CD4-positive, alpha-beta T cell treated with Interleukin-4 for 1 hour (primary cell): ENCODE measurements at places on chromosomes 2 and 18.

DNA sequence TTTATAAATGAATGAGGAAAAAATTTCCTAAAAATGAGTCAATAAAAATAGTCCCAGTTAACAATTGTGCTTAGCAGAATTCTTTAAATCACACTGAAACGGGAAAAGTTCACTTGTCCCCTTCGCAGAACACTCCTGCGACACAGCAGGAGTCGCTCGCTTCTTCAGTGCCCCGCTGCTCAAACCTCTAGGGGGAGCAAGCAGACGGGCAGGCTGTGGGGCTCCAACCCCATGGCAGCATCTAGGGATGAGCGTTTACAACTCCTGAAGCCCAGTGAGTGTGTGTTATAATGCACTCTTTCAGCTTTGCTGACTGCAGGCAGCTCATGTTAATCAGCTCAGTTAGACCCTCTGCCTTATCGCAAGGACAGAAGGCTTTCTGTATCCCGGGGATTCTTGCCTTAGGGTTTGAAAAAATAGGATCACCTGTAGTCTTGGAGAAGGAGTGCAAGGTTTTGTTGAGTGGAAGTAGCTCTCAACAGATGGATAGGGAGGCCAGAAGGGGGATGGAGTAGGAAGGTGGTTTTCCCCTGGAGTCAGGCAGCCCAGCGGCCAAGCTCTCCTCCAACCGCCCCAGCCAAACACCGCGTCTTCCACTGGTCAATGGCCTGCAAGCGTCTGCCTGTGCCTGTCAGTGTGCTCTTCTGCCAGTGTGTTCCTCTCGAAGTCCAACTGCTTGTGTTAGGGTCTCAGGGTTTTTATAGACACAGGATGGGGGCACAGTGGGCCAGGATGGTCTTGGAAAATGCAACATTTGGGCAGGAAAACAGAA lies 1977.7 kb upstream of the LRRTM1 start:
- DNase-seq, result no peak

- DNase-seq, result no peak
These were observed 129.0 kb downstream of the EVA1A start for GRCh38 chr2:75431763-75432162.

DNA sequence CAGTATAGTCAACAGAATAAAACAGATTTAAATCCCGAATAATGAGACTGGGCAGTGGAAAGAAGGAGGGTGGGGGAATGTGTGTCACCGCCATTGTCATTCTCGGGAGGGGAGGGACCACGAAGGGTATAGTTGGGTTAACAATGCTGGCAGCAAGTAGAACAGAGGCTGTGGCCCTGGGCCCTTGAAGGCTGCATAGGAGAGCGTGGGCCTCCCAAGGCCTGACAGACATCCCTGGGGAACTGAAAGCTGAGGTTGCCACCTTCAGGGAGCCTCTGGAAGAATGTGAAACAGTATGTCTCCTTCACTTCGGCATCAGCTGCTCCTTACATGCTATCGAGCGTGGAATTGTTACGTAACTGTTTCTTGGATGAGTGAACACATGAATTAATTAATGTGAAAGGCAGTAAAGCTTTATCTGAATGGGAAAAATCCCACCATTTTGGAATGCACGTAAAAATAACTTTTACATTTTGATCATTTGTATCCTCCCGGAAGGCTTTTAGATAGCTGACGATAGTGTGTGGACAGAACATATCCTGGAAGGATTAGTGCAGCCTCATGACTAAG lies 92.8 kb upstream of the TTC39C start:
- no peak for DNase-seq

GRCh38 chr18:3425446-3425845 lies 24.5 kb upstream of the TGIF1 start:
- no peak for DNase-seq

DNA sequence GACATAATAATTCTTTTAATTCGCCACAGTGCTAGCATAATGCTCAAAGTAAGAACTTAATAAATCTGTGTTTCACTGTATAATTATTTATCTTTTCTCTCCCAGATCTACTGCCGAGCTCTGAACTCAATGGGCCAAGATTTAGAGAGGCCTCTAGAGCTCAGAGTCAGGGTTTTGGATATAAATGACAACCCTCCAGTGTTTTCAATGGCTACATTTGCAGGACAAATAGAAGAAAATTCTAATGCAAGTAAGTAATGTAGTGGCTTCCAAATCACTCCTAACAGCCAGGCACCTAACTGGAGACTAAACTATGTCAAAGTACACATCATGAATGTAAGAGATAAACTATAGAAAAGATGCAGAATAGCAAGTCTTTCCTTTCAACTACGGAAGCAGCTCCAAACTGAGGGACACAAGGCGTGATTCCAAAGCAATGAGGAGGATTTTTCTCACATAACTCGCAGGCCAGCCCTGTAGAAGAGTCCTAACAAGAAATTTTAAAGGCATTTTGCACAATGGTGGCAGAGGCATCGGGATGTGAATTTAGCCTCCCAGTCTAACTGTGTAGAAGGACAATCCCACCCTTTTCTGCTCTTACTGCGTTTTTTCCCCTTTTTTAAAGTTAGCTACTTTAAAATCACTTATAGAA lies 12.0 kb downstream of the DSG1 start:
- no peak for DNase-seq

DNA sequence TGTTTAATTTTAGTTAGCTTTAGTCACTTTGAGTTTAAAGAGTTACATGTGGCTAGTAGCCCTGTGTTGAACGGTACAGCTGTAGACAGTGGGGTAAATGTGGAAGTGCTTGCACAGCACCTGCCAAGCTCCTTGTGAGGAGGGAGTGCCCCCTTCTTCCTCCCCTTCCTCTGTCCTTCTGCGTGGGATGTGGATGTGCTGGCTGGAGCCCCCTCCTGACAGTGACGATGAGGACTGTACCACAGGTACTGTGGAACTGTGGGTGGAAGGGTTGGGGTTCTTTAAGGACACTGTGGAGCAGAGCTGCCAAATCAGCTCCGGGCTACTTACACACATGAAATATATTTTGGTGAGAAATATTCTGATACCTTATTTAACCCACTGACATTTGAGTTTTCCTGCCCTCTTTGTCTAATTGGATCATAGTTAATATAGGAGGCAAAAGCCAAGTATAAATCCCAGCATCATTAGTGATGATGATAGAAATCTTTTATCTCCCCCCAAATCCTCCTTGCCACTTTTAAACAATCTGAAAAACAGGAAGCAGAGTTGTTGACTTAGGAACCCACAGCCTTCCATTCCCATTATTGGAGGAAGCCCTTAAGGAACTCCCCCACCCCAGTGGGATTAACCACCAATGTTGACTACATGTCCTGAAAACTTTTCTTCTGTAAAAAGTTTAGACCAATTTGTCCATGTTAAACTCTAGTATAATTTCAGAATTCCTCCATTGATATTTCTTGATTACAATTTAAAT lies 181.3 kb downstream of the PTPRM start:
- DNase-seq, result no peak

DNA sequence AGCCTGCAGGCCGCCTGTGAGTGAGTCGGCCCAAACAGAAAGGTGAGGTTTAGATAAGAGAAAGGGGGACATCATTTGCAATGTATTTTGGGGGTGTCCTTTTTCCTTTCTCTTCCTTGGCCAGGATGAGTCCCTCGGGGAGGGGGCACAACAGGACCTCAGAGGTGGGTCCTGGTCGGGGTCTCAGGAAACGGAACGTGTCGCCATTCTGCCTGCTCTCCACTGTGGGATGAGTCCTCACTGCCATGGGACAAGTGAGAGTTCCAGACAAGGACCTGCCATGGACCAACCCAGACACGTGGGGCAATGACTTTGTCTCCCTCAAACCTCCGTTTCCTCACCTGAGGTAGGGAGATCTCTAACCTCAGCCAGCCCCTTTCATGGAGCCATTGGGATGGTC lies 67.9 kb upstream of the TAF1B start:
- DNase-seq, result no peak

- DNase-seq, result no peak
These were observed 230.8 kb downstream of the SRBD1 start for GRCh38 chr2:45380131-45380836.

DNA sequence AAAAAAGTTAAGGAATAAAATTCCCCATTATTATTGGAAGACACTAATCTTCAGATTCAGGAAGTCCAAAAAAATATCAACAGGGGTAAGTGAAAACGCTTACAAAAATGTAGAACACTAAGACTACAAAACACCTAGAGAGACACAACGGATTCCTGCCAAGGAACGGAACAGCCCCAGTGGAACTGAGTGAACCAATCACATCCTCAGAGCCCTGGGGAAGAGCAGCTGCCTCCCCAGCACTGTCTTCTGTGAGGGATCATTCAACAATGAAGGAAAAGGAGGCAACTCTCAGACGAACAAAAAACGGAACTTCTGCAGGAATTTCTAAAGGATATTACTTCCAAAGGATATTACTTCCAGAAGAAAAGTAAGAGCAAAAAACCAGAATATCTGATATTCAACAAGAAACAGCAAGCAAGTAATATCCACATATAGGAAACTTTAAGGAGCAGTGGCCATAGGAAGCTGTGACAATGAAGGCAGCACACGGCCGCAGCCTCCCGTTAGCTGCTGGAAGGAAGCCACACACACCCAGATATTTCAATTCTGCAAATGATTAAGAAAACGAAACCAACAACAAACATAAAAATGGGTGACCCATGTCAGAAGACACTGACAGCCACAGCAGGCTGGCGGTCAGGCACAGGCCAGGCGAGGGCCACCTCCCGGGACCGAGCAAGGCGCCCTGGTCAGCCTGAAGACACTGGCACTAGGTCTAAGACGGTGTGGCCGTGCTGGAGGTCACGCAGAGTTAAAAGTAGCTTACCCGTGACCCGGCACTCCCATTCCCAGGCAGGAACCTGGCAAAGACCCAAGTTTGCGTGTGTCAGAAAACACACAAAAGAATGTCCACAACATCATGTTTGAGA lies 81.8 kb downstream of the HDAC4 start:
- peak; percentile 39 for DNase-seq

GRCh38 chr2:26725521-26725820 lies 32.9 kb downstream of the KCNK3 start:
- DNase-seq, result no peak

- DNase-seq, result no peak
These were observed 347.6 kb upstream of the VRK2 start for GRCh38 chr2:57698935-57699449.

- DNase-seq, result no peak
These were observed 627 bp upstream of the GALR1 start for GRCh38 chr18:77248873-77249568.

DNA sequence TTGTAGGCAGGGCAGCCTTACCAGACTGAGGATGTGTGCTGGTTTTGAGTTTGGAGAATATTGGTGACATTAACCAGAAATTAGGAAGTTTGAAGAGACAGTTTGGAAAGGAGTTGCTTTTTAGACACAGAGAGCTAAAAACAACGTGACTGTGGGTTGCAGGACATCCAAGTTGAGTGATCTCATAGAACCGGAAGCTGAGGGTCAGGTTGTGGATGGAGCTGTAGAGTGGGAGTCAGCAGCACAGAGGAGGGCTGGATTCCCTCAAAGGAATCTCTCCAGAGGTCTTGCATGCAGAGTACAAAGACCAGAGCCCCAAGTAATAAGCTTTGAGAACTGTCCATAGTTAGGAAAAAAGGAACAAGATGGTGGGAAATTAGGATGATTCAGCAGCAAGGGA lies 9.3 kb downstream of the MAPRE3 start:
- DNase-seq, result no peak

DNA sequence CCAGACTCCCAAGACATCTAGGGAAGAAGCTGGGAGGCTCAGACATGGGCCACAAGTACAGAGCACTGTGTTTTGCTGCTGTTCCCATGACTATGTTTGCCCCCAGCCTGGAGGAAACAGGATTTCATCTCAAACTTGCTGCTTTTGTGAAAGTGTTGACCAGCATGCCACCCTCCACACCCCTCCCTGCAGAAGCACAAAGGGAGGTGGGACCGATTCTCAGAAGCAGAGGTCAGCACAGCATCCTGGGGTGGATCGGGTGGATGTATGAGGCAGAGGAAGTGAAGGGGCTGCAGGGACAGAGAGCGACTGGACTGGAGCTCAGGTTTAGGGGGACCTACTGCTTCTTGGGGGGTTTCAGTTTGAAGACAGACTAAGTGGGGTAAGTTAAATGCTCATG lies 209.2 kb downstream of the ZNF516 start:
- no peak for DNase-seq
